ENCODE measurements at places on chromosomes 4 and X. TPM values are rescaled to one million over a fixed set of nuclear protein-coding genes. Genes with fewer than 3 reads are reported as not detected.

- no peak for DNase-seq
These were observed 112.4 kb upstream of the TLR3 start for GRCh38 chr4:185956544-185956940.

The SPIN2B gene
- 8.4 TPM for total RNA-seq

The F11 gene
- total RNA-seq = 0.30 TPM

DNA sequence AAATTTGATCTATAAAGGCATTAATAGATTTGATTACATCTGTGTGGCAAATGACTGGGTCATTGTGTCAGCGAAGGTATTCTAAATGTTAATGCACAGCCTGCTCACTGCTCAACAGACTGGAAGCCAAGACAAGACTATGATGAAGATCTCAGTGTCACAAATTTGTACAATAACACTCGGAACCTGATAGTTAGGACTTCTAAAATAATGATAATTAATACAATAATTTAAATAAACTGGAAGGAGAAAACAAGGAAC lies 217.4 kb downstream of the CENPC start:
- DNase-seq = no peak

The GYPA gene
- total RNA-seq = not detected

GRCh38 chr4:42339935-42340406 lies 57.3 kb upstream of the SHISA3 start:
- peak; percentile 72 for DNase-seq

GRCh38 chr4:183885205-183885720 lies 19.8 kb upstream of the STOX2 start:
- DNase-seq = no peak

- DNase-seq = no peak
These were observed 25.0 kb upstream of the TMLHE start for GRCh38 chrX:155637714-155638113.

DNA sequence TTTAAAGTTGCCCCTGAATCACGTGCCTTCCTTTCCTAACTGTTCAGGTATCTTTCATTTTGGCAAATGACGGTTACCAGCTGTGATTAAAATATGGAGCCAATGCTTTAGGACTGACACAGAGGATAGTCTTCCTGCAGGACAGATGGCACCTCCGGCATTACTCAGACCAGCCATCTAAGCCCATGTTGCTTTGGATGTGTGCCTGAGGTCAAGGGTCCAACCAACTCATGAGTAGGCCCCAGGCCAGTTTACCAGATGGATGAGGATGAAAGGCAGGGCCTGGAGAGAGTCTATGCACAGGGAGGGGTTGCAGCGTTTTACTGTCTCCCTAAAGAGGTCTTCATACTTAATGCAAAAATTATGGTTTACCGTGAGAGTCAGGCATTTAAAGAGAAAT lies 174.0 kb upstream of the GATB start:
- DNase-seq = no peak

DNA sequence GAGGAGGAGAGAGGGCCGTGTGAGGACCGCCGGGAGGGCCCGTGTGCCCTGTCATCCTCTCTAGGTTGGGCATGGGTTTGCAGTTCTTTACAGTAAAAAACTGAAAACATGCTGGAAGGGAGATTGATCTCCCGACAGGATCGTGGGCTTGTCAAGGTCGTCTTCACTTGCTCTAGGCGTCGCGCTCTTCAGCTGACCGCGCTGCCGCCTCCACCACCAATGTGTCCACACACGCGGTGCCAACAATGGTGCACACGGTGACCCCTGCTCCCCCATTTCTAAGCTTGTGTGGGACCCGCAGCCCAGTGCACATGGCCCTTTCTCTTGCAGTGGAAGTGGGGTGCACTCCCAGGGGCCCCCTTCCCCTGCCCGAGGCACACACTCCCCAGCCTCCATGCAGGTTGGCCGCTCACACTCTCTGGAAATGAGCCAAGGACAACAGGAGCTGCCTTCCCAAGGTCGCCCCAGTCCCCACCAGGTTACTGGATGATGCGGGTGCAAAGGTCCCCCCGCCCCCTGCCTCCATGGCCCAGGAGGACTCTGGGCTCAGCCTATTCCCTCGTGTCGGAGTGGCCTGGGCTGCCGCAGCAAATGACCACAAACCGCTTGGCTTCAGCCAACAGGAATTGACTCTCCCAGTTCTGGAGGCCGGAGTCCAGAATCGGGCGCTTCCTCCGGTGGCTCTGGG lies 1.7 kb upstream of the ZFP92 start:
- no peak for DNase-seq

DNA sequence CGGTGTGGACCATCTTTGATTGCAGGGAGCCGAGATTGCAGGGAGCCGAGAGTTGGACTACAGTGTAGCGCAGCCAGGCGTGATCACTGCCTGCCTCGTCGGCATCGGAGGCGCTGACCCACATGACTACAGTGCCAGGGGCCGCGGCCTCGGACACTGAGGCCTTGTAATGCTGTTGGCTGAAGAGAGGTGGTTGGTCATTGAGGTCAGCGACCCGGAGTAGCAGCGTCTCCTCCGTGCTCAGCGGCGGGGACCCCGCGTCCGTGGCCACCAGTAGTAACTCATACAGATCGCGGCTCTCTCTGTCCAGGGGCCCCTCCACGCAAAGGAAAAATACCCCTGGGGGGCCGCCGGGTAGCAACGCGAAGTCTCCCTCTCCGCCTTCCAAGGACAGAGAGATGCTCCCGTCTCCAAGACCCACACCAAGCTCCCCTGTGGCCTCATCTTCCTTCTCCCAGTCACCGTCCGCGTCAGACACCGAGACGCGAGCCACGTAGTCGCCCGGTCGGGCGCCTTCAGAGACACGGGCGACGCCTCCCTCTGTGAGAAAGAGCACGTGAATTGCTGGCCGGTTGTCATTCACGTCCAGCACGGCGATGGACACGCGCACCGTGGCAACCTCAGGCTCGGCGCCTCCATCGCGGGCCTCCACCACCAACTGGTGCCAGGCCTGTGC lies 1.9 kb downstream of the DCHS2 start:
- DNase-seq = no peak

The MAGEA9B gene
- total RNA-seq = not detected

- DNase-seq = no peak
These were observed 213.1 kb upstream of the MID1 start for GRCh38 chrX:10833299-10834169.

GRCh38 chr4:126071346-126072333 lies 756.9 kb downstream of the FAT4 start:
- DNase-seq = no peak

The PGM2 gene
- 11.5 TPM for total RNA-seq

The TMEM144 gene
- 11.4 TPM for total RNA-seq

DNA sequence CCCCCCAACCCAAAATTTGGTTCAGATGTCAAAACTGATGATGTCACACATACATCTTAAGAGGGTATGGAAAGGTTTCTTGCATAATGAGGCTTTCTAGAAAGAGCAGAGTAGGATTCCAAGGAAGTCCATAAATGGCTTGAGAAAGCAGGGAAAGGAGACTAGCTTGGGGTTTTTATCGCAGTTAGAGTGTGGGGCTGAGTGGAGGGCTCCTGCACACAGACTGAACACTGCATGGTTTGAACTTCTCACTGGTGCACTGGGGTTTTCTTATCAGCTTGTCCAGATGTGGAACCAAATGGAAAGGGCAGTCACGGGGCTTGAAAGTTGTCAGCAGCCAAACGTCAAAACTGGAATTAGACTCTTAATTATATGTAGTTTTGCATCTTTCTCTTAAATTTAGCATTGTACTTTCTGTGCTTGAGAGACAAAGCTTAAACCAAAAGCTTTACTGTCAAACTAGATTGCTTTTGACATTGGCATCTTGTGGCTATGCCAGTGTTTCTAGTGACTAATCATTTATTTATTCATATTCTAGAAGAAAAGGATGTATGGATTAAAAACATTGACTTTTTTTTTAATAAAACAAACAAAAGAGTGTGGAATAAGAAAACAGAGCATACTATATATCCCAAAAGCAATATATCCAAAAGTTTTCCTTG lies 78.3 kb upstream of the STIM2 start:
- no peak for DNase-seq

GRCh38 chr4:70895405-70895804 lies 6.8 kb upstream of the MOB1B start:
- DNase-seq = no peak

DNA sequence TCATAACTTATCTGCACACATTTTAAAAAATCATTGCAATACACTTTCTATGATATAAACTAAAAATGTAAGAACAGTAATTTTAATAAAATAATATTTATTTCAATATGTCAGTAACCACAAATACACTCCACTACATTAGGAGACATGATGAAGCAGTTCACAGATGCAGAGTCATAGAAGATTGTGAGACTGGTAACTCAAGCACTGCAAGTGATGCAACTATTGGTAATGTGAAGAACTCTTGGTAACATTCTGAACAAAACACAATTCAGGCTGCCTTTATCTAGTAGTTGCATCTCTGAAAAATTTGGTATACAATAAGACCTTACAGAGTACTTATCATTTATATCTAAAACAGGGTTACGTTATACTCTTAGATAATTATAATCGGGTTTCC lies 52.6 kb upstream of the LRAT start:
- DNase-seq = no peak

DNA sequence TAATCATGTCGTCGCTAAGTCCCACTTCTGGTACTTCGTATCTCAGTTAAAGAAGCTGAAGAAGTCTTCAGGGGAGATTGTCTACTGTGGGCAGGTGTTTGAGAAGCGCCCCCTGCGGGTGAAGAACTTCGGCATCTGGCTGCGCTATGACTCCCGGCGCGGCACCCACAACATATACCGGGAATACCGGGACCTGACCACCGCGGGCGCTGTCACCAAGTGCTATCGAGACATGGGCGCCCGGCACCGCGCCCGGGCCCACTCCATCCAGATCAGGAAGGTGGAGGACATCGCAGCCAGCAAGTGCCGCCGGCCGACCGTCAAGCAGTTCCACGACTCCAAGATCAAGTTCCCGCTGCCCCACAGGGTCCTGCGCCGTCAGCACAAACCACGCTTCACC lies 11.3 kb downstream of the PNCK start:
- DNase-seq = peak; percentile 43

The CLDN34 gene
- not detected for total RNA-seq

DNA sequence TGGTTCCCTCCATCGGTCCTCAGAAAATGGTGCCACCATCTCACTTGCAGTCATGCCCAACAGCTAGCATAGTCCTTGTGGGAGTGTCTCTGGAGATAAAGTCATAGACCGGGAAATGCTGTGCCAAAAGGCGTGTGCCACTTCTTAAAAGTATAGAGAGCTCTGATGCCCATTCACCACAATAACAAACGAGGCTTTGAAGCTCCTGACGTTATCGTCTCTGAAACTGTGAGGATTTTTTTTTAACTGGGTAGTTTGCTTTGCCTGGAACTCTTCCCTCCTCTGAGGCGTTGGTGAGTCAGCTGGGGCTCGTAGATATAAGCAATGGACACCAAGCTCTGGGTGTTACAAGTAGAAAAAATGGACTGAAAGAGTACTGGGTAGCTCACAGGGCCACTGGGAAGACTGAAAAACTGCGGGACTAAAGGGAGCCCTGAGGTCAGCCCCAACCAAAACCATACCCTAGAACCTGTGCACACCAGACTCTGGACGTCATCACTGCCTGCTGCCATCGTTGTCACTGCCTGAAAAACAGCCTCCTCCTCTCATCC lies 89.4 kb upstream of the TRIM2 start:
- DNase-seq = no peak

GRCh38 chr4:83179205-83179604 lies 64.7 kb upstream of the PLAC8 start:
- DNase-seq = no peak

- no peak for DNase-seq
These were observed 101.7 kb upstream of the KIT start for GRCh38 chr4:54556051-54556450.

The PPP1R2C gene
- not detected for total RNA-seq

The COL25A1 gene
- total RNA-seq = 0.77 TPM

- DNase-seq = no peak
These were observed 1402.4 kb downstream of the FAM133A start for GRCh38 chrX:95076449-95076848.

The CTSO gene
- 5.8 TPM for total RNA-seq

DNA sequence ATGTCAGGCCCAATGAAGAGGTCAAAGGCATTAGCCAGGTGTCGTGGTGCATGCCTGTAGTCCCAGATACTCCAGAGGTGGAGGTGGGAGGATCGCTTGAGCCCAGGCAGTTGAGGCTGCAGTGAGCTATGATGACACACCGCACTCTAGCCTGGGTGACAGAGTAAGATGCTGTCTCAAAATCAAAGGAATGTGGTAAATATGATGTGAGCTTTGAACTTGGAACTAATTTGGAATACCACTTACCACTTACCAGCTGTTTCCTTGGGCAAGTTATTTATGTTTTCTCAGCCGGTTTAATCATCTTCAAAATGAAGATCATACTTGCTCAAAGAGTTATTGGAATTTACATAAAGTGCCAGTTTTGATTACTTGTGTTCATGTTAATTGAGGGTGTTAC lies 23.8 kb upstream of the SEPSECS start:
- DNase-seq = no peak

DNA sequence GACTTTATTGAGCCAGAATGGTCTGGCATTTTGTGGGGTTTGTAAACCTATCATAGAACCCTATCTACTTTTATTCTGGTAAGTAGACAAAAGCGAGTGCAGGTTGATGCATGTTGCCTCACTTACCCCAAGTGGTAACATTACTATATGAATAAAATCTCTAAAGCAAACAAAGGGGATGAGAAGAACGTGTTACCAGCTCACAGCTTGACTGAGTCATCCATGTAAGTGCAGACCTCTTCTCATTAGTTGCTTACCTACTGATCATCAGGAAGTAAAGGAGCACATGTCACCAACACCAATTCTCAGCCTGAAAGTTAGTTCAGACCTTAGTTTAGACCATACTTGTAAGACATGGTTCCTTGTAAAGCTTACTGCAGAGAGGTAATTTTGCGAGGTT lies 1328.3 kb downstream of the C4orf33 start:
- no peak for DNase-seq

- DNase-seq = no peak
These were observed at the start of gene TXK for GRCh38 chr4:48134081-48134480. TSS of gene TXK (minus strand) at chr4:48134250. CDS start at chr4:48134170, 80 bp downstream.

DNA sequence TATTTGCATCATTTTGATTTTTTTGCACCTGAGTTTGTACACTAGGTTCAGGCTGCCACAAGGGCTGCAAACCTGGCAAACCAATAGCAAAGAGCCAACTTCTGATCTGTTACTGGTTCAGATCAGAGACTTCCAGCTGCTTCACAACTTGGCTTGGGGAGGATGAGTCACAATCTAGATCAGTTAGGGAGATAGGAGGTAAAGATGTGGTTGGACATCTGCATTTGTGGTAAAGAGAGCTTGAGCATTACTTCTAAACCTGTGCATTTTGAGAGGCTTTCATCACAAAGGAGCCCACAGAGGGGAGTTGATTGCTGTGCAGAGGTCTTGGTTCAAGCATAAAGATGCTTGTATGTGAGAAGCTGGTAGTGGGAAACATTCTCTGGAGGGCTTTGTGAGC lies 34.5 kb downstream of the LINC00632 start:
- no peak for DNase-seq

The HTATSF1 gene
- total RNA-seq = 63.6 TPM

The KDR gene
- 23.4 TPM for total RNA-seq

The NCBP2L gene
- total RNA-seq = not detected

DNA sequence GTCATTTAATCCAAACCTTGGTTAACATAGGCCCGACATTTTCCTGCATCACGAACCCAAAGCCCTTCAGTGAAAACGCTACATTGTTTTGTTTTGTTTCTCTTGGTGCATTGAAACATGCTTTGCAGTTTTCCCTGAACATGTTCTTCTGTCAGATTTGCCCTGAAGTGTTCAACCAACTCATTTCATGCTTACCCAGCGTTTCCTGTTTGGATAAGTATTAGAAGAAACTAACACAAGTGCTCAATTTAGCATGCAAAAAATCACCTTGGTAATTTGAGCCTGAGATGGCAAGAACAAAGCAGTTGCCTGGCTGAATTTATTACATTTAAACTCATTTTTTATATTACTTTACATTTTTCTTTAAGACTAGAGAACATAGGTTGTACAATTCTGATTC lies 160.1 kb upstream of the VCX3A start:
- no peak for DNase-seq
